ENCODE measurements at places on chromosomes 3 and 15.

GRCh38 chr3:76509179-76509830 lies 530.6 kb upstream of the ROBO2 start:
- DNase-seq: no peak

GRCh38 chr3:107344722-107345121 lies 32.5 kb upstream of the CCDC54 start:
- no peak for DNase-seq

GRCh38 chr3:160451602-160452001 lies 2.0 kb upstream of the TRIM59 start:
- no peak for DNase-seq

DNA sequence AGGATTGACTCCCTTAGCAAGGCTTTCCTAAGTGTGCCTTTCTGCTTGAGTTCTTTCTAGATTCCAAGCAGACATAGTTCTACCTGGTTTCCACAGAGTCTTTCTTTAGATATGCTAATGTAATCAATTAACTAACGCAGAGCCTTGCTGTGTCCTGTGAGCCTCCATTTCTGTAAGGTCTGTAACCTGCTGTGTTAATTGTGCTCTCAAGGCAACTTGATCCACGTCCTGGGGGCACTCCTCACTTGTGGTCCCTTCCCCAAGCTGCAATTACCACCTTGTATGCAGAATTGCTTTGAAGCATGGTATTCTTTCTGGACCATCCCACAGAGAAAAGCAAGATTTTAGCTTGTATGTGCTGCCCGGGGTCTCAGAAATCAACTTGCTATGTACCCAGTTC lies 29.5 kb upstream of the THSD4 start:
- no peak for DNase-seq

- DNase-seq: no peak
Measured at GRCh38 chr3:120352017-120352416, 2.9 kb upstream of the LRRC58 start.

DNA sequence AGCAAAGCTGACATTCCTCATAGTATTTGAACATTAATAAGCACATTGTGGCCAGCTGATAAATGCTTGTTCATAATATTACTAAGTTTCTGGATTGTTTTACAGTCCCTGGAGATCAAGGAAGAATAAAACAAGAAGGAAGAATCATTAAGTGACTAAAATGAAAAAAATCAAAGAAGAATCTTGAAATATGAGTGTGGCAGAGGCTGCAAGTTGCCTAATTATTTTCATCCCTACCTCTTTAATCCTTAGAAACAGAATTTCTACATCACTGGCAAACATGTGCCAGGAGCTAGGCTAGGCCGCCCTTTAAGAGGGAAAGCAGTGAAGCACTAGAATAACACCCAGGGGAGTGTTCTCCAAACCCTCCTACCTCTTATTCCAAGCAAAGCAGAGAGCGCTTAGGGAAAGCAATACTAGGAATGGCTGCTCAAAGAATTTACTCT lies 98.9 kb downstream of the MAGI1 start:
- no peak for DNase-seq

GRCh38 chr15:77228828-77229227 lies 157.9 kb upstream of the TSPAN3 start:
- DNase-seq: no peak

GRCh38 chr3:18113417-18113816 lies 311.7 kb downstream of the SATB1 start:
- DNase-seq: no peak

- DNase-seq: no peak
Measured at GRCh38 chr3:2851835-2852234, 258.3 kb downstream of the IL5RA start.

DNA sequence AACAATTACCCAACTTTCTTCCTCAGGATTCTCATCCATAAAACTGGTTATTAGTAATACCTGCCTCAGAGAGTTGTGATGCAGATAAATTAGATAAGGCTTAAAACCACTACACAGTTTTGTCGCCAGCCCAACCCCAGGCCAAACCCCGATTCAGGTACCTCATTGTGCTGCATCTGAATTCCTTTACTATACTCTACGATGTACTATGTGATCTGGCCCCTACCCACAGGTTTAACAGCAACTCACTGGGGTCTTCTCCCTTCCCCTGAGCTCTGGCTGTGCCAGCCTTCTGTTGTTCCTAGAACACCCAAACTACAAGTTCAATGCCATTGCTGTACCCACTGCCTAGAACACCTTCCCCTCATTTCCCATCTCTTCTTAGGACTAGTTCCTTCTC lies 64.6 kb downstream of the MYO5A start:
- DNase-seq: no peak

- DNase-seq: no peak
Measured at GRCh38 chr3:151998744-151999143, 125.3 kb downstream of the SUCNR1 start.

DNA sequence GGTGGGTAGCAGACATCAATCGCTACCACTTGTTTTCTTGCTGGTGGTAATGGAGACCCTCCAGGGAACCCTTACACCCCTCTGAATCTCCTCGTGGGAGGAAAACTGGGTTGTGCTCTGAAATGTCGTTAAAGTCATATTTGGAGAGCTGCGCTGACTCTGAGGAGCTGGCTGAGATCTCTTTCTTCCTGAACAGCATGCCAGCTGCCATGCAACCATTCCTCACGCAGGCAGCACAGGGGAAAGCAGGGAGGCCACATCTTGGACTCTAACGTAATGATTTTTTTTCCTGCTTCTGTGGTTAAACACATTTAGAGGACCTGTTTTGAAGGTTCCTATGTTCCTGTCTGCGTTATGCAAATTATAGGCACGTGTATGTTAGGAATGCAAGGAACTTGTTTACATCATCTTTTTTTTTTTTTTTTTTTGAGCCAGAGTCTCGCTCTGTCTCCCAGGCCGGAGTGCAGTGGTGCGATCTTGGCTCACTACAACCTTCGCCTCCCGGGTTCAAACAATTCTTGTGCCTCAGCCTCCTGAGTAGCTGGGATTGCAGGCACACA lies 156.7 kb downstream of the TJP1 start:
- DNase-seq: no peak

- no peak for DNase-seq
Measured at GRCh38 chr3:126376444-126376843, 18.3 kb upstream of the CFAP100 start.

- no peak for DNase-seq
Measured at GRCh38 chr15:42737529-42738328, 801 bp upstream of the CDAN1 start.

GRCh38 chr3:30353711-30354467 lies 252.5 kb upstream of the TGFBR2 start:
- no peak for DNase-seq

DNA sequence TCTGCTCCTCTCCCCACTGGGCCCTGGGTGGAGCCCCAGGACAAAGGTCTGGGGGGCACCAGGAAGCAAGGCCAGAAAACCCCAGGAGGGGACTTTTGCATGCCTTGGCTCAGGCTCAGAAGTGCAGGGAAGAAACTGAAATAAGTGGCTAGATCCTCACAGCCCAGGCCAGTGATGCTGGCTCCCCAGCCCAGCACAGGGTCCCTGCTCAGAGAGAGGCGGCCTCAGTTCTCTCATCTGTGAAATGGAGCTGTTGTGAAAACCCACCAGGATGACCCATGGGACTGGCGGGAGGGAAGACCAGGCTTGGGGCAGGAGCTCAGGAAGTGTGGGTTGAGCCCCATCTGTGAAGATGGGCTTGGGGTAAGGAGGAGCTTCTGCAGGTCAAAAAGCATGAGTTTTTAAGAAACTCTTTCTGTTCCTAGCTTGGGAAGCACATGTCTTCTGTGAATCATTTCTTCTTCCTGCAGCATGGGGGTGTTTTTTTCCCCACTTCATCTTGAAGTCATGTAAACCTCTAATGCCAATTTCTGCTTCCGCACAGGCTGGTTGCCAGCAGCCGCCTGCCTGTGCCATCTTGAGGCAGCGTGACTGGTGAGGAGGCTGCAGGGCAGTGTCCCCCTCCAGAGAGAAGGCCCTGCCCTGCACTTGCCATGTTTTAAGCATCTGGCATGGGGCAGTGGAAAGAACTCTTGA lies 118.6 kb downstream of the SMAD6 start:
- no peak for DNase-seq

GRCh38 chr3:128040660-128041059 lies 11.6 kb upstream of the SEC61A1 start:
- no peak for DNase-seq

DNA sequence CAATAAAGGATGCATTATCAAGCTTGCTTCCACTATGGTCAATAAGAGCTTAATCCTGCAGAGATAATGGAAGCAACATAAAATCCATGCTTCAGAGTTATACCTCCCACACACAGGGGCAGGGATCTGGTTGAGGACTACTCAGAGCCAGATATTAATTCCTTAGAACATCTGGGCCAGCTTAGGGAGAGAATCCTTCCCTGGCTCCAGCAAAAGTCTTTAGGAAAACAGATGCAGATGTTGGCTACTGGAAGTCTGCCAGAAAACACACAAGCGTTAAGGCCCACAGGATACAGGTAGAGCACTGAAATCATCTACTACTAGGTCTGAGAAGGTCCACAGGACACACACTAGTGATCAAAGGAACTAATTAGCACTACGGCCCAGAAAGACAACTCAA lies 25.2 kb downstream of the TMEM202 start:
- no peak for DNase-seq

GRCh38 chr3:98180319-98180890 lies 13.9 kb downstream of the OR5H15 start:
- no peak for DNase-seq

All from hypothalamus (tissue), 51 donors.